GM12864 (cell line): ENCODE measurements at places on chromosomes 5 and 9.
A peak's percentile ranks its signal among the peaks of the same experiment; 100 is the strongest.

DNA sequence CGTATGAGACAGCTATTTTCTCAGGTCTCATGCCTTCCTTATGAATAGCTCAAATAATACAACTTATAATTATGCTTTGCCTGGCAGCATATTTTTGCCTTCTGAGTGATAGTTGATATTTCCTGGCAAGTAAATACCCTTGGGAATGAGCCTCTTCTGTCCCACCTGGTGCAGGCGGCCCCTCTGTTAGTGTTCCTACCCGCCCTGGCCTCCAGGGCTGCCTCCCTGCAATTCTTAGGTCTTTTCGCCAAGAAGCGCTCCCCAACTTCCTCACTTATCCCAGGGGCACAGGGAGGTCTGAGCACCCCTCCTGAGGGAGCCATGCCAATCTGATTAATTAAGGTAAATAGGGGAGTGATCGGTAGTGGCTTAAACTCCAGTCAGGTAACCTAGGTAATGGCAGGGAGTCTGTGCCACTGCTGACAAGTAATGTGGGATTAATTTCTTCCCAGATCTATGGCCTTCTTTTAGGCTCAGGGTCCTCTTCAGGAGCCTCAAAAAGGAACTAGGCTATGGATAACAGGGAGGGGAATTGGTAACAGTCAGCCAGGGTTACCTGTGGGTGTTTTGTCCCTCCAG lies 81.5 kb downstream of the GALNT10 start:
- no peak for DNase-seq

DNA sequence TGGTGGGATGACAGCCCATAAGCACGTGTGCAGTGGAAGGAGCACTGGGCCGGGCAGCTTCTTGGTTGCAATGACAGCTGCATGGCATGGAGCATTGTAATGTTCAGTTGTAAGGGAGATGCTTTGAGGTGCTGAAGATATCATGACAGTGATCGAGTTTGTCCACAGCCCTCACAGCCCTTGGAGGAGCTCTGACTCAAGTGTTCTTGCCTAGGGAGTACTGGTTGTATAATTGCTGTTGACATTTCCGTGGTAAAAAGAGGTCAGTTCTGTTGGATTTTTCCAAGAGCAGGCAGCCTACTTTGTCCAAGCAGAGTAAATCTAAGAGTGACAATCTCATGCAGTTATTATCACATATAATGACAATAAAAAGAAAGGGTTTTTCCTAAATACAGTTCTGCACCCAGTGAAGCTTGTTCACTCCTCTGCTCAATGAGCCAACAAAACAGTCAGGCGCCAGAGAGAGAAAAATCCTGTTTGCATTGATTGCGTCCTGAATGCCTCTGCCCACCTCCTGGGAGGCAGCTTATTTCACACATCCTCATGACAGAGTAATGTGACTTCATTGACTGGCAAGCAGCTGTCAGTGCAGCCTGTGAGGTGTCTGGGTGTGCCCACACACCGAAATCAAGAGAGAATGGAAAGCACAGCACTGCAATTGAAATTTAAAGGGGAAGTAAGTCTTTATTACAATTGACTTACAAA lies 248.0 kb downstream of the NTRK2 start:
- no peak for DNase-seq

DNA sequence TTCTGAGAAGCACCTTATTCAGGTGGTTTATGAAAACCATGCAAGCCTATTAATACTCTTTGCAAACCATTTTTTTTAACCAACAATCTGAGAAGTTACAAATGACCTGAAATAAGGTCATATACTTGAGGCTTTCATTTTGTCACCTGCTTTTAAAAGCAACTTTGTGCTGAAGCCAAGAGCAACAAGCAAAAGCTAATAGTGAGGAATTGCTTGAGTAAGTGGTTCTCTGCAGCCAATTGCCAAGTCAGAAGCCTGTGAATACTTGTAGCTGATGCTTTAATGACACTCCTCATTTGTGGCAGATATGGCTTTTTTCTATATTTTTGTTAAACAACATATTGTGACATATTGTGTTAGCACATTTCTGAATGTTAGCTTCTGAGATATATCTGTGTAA lies 126.7 kb upstream of the ZNF608 start:
- no peak for DNase-seq

GRCh38 chr9:97510797-97511654 lies 9.6 kb downstream of the TMOD1 start:
- DNase-seq: peak; percentile 60

DNA sequence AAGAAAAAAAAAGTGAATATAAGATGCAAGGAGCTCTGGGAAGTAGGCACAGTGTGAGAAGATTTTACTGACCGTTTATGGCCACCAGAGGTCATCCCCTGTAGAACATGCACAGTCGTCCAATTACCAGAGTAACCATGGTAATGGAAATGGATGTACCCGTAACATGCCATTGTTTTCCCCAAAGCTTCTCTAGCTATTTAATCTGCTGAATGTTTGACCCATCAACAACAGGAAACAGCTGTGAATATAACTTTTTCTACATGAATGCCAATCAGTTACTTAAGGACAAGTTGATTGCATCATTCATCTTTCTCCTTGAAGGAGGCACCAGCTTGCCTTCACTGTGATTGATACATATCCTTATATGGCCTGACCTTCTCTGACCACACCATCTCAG lies 1967.0 kb upstream of the CDH9 start:
- DNase-seq: no peak

DNA sequence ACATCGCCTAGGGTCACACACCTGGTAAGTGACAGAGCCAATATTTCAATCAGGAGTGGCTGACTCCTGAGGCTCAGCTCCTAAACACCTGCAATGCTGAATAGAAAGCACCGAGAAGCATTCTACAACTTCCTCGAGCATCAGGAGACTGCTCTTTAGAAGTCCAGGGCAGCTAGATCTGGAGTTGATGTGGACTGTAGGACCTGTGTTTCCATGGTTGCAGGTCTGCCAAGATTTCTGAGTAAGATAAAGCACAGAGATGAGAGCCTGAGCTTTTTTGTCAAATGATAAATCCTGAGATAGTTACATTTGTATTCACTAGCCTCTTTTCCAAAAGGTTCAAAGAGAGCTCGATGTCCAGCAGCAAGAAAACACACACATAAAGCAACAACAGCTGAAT lies 43.8 kb downstream of the YIPF5 start:
- DNase-seq: no peak

DNA sequence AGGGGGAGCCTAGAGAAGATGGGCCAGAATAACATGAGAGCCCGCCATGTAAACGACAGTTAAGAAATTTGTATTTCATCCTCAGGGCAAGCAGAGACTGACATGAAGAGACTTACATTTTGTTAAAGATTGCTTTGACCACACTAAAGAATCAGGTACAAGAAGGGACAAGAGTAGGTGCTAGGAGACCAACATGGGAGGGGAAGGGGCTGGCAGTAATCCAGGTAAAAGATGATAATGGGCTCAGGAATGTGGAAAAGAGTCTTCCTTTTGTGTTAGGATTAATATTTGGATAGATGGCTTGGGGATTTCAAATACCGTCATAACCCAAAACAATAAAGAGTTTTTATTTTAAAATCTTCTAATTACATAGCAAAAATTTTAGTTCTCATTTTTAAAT lies 137.3 kb downstream of the ZNF462 start:
- no peak for DNase-seq
